ENCODE measurements at places on chromosomes 3 and 15. TPM values are rescaled to one million over a fixed set of nuclear protein-coding genes. Genes with fewer than 3 reads are reported as not detected.

Gene NTRK3
- 0.41 TPM for total RNA-seq

Gene ADAMTSL3
- total RNA-seq: 1.2 TPM

Gene SSUH2
- not detected for total RNA-seq

GRCh38 chr3:177735431-177735830 is 538.1 kb upstream of the TBL1XR1 start:
- no peak for DNase-seq

- no peak for DNase-seq
These were observed 186.3 kb downstream of the MCTP2 start for GRCh38 chr15:94417501-94418293.

DNA sequence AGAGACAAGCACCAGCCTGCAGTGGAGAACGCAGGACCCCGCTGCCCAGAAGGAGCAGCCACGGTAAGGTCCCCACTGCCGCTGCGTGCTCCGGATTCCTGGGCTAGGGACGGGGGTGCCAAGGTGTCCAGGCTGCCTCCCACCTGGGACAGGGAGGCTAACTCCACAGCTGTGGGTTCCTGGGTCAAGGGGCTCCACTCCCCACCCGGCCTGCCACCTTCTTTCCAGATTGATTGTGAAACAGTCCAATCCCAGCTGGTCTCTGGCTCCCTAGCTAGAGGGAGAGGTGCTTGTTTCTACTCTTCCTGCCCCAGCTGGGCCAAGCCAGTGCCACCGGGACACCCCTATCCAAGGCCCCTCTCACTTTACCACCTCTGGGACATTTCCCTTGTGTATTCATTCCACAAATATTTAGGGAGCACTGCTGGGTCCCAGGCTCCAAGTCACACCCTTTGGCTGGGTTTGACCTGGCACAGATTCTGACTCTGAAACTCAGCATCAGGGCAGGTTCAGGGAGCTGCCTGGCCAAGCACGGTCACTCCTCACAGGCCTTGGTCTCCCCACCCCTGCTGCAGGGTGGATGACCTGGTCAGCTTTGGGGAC is 1.9 kb downstream of the PAK6 start:
- no peak for DNase-seq

DNA sequence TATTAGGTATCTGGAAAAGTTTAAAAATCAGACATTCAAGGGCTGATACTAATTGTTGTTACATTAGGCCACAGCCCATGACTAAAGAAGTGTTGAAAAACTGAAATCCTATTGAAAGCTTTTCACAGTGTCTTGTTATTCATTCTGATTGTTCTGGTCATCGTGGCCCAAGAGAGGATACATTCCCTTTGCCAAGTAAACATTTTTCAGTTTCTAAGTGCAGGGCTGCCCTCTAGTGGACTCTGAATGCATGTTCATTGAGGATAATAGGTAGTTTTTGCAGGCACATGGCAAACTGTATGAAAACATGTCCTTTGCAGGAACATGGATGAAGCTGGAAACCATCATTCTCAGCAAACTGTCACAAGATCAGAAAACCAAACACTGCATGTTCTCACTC is 181.1 kb downstream of the MYRIP start:
- peak; percentile 70 for DNase-seq

DNA sequence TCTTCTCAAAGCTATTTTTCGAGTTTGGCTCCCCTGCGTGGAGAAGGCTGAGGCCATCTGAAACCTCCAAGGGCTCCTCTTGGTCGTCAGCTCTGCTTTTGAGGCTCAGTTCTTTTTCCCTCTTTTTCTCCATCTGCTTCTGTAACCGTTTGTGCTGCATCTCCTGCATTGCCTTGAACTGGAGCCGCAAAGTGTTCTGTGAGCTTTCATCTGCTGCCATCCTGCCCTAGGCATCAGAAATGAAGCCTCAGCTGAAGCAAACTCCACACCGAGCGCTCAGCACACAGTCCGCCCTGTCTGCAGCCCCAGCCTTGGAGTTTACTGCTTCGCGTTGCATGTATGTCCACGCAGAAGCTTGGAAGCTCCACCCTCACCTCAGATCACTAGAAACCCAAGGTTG is 14.9 kb downstream of the CCDC13 start:
- DNase-seq: no peak

DNA sequence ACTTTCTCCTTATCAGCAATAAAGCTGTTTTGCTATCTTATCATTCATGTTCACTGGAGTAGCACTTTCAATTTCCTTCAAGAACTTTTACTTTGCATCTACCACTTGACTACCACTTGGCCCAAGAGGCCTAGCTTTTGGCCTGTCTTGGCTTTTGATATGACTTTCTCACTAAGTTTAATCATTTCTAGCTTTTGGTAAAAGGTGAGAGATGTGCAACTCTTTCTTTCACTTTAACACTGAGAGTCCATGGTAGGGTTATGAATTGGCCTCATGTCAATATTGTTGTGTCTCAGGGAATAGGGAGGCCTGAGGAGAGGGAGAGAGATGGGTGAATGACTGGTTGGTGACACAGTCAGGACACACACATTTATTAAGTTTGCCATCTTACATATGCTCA is 31.0 kb upstream of the FAM3D start:
- DNase-seq: no peak

GRCh38 chr3:62982795-62983455 is 107.7 kb upstream of the CADPS start:
- no peak for DNase-seq

GRCh38 chr3:113136071-113136470 is 75.3 kb upstream of the BOC start:
- DNase-seq: no peak

- DNase-seq: no peak
These were observed 158.1 kb downstream of the DIPK2A start for GRCh38 chr3:144129536-144130214.

- DNase-seq: no peak
These were observed 473.6 kb upstream of the PROK2 start for GRCh38 chr3:72258361-72259141.

DNA sequence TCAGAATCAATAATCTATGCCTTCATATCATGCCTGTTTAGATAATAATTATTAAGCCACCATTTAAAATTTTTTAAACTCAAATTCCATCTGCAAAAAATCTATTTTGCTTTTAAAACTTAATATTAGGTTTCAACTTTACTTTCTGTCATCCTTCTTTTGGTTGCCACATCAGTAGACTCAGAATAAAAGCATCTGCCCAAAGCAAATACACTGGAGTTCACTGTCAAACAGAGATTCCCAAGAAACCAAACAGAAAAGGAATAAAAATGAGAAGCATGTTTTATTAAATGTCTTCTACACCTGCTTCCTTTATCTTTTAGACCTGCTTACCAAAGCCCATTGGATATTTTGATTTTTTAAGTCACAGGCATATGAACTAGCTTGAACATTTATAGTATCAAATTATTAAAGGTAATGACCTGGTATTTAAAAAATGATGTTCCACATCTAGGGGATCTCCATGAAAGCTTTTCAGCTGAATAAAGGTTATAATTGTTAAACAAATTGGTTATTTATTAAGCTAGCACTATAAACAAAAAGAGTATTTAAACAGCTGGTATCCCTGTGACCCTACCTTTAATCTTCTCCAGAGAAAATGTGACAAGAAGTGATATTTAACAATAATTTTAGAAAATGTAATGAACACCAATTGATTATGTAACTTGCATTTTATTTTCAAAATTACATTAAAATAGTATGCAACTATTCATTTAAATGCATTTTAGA is 62.5 kb downstream of the ALCAM start:
- DNase-seq: no peak
